ENCODE measurements at places on chromosomes 1 and 21. TPM values are rescaled to one million over a fixed set of nuclear protein-coding genes. Genes with fewer than 3 reads are reported as not detected.

- no peak for DNase-seq
Observed at GRCh38 chr21:42931560-42932235, 6.3 kb upstream of the ERVH48-1 start.

- no peak for DNase-seq
Observed at GRCh38 chr1:180157576-180158057, 2.9 kb downstream of the QSOX1 start.

GRCh38 chr1:25486602-25487001 is 55.9 kb downstream of the MACO1 start:
- DNase-seq: no peak

DNA sequence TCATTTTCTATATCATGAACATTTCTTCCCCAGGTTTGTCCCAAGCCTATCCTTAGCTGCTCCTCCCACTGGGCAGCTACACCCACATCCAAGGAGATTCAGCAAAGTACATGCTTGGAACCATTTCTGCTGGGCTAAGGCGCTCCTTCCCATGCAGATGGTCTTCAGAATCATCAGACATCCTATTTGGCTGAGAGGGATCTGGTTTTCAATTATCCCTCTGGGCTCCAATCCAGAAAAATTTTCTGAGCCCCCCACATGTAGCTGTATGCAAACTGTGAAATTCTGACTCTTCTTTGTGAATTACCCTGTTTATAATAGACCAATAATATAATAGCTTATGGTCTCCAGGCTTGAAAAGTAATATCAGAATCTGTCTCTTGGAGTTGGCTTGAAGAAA is 99.2 kb downstream of the LAMC2 start:
- no peak for DNase-seq

DNA sequence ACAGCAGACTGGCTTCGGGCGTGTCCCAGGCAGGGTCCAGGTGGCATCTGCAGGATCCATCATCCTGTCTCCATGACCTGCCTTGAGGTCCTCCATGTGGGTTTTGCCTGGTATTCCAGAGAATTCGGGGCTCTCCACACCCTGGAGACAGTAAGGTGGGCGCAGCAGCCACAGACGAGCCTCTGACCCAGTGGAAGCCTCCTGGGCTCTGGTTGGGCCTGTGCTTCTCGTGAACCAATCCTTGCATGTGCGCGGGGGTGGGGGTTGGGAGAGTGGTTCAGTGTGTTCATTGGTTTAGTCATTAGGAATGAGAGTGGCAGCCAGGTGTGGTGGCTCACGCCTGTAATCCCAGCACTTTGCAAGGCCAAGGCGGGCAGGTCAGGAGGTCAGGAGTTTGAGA is 32.1 kb upstream of the TNFRSF1B start:
- no peak for DNase-seq

GRCh38 chr1:244881552-244882280 is 17.4 kb upstream of the HNRNPU start:
- DNase-seq: no peak

The GRIK1 gene
- 1.7 TPM for polyA plus RNA-seq

The SPRR2G gene
- polyA plus RNA-seq: not detected

GRCh38 chr1:119569095-119569494 is 62.1 kb downstream of the HSD3B1 start:
- no peak for DNase-seq

DNA sequence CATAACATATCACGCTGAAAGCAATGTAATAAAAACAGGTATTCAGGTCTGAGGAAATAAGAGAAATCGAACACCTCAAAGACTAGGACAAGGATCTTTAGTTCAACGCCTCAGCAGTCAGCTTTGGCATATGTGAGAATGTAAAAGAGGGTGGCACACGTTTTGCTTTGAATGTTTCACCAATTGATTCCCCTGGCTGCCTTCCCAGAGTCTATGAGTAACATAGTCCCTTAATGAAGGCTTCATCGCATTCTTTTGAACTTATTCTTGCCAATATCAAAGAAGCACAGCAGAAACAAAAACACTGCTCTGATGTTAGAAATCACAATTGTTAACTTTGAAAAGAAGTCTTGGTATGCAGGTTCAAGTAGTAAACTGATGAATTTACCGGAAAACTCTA is 764.8 kb downstream of the ADGRL2 start:
- no peak for DNase-seq

DNA sequence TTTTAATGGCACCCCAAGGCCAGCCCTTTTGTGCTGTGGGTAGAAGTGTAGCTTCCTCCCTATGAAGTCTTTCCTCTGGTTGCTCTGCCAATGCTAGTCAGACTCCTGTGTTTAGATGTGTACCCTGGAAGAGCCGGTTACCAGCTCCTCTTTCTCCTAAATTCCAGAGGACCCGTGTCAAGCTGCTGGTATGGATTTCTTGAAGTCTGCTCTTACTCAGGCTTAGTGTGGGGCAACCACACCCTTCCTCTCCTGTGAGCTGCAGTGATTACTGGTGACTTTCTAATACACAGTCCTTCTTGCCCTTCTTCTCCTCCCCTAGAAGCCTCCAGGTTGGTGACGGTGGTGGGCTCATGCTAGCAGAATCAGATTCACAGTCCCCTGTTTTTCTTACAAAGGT is 74.1 kb upstream of the AKT3 start:
- DNase-seq: no peak

DNA sequence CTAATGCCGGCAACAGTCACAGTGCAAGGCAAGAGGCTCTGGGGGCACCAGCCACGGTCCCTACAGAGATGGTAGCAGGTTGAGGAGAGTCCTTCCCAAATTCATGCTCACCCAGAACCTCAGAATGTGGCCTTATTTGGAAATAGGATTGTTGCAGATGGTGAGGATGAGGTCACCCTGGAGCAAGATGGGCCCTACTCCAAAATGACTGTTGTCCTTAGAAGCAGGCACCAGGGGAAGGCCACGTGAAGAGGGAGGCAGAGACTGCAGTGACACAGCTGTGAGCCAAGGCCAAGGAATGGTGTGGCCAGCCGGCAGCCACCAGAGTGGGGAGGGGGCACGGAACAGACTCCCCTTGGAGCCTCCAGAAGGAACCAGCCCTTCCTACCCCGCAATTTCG is 70.8 kb upstream of the CLDN14 start:
- no peak for DNase-seq

- DNase-seq: no peak
Observed at GRCh38 chr1:219553934-219554502, 58.9 kb downstream of the ZC3H11B start.

- DNase-seq: no peak
Observed at GRCh38 chr1:203291201-203292096, 13.9 kb upstream of the BTG2 start.

- no peak for DNase-seq
Observed at GRCh38 chr1:156804572-156805243, 11.9 kb downstream of the SH2D2A start.

- DNase-seq: no peak
Observed at GRCh38 chr1:179510038-179510437, 65.7 kb downstream of the NPHS2 start.

DNA sequence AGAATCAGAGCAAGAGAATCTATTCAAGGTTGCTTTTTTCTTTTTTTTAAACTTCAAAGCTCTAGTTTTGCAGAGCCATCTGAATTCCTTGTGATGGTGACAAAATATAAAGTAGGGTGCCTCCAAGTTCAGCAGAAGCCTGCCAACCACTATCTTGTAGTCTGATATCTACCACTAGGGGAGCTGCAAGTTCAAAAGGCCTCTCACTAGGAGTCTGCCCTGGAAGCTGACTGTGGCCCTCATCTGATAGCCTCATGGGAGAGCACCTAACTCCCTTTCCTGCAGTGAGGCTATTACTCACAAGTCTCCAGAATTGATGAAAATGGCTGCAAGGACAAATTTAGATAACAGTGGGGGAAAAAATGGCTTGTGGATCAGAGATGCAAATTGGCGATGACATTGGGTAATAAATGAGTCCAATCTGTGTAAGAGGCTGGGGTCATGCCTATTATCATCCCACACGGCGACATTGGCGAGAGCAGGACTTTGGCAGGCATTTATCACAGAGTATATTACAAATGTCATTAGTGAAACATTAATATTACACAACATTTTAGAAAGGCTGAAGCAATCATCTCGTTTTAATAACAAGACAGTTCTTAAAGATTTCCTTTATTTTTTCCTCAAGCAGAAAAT is 10.7 kb upstream of the ZP4 start:
- no peak for DNase-seq

Measured in left kidney (tissue), 8 donors.